Activated CD4-positive, alpha-beta memory T cell treated with anti-CD3 and anti-CD28 coated beads, Interleukin-2, amount 10 ng/mL, durations not matched to agents 7 days and 5 days (primary cell): ENCODE measurements at places on chromosomes 5 and 9.

DNA sequence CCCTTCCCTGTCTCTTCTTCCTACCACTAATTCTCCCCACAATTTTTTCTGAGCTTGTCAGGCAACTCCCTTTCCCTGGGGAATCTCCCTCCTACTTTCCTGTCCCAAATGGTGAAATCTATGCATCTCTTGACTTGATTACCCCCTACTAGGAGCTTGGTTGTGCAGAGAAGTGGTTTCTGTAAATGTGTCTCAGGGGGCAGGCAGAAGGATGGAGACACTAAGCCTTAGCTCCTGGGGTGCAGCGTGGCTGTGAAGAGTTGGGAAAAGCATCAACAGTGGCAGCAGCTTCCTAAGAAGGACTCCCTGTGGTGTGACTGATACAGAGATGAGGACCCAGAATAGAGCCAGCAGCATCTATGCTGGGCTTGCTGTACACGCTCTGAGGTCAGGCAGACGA is 62.3 kb downstream of the NRG2 start:
- peaks cover 34% of the 10 kb centered on the region for H3K27me3 ChIP-seq
- DNase-seq, result no peak
- H3K4me1 ChIP-seq, result no peaks in the 10 kb centered on the region
- H3K36me3 ChIP-seq, result no peaks in the 10 kb centered on the region

GRCh38 chr5:126544087-126544740 is 50.8 kb downstream of the ALDH7A1 start:
- H3K4me3 ChIP-seq, result no peak overlapping the region
- peak; percentile 47 for DNase-seq
- H3K4me1 ChIP-seq, result no peaks in the 10 kb centered on the region
- peaks cover 2% of the 10 kb centered on the region for H3K27me3 ChIP-seq
- H3K36me3 ChIP-seq, result no peaks in the 10 kb centered on the region

DNA sequence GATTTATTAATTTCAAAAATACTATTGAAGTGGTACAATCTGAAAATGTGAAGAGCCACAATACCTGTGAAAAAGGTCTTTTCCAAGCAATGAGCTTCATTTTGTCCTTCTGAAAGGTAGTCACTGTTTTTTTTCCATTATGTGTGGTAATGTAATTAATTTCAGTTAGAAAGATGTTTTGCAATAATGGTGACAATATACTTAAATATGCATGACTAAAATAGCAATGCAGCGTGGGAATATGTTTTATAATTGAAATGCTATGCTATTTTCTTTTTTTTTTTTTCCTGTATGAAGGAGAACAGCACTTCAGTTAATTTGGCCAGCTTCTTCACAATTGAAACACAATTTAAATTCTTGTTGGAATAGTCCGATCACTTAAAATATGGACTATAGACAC is 41.9 kb downstream of the NPR3 start:
- no peaks in the 10 kb centered on the region for H3K36me3 ChIP-seq
- DNase-seq, result no peak
- H3K27ac ChIP-seq, result no peak overlapping the region
- H3K4me3 ChIP-seq, result no peak overlapping the region
- no peaks in the 10 kb centered on the region for H3K4me1 ChIP-seq
- no peaks in the 10 kb centered on the region for H3K27me3 ChIP-seq

DNA sequence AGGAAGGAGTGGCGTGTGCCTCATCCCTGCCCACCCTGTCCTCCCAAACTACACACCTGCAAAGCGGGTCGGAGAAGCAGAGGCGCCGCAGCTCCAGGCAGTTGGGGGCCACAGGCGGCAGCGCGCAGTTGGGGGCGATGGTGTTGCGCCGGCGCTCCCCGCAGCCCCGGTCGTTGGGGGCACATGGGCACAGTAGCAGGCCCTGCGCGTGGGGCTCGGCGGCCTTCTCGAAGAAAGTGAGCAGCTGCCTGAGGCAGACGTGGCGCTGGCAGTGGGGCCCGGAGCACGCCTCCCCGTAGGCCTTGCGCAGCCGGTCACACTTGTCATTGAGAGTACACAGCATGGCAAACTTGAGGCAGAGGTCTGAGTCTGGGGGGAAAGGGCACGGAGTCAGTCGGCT is 16.8 kb downstream of the GFRA3 start:
- no peak overlapping the region for H3K27ac ChIP-seq
- H3K36me3 ChIP-seq, result no peaks in the 10 kb centered on the region
- H3K4me3 ChIP-seq, result no peak overlapping the region
- peaks cover 7% of the 10 kb centered on the region for H3K27me3 ChIP-seq

- H3K4me3 ChIP-seq, result no peak overlapping the region
- H3K27ac ChIP-seq, result no peak overlapping the region
- no peaks in the 10 kb centered on the region for H3K36me3 ChIP-seq
- DNase-seq, result no peak
- H3K4me1 ChIP-seq, result peaks cover 2% of the 10 kb centered on the region
- H3K27me3 ChIP-seq, result no peaks in the 10 kb centered on the region
Observed at GRCh38 chr5:58545912-58546311, 37.0 kb upstream of the RAB3C start.

DNA sequence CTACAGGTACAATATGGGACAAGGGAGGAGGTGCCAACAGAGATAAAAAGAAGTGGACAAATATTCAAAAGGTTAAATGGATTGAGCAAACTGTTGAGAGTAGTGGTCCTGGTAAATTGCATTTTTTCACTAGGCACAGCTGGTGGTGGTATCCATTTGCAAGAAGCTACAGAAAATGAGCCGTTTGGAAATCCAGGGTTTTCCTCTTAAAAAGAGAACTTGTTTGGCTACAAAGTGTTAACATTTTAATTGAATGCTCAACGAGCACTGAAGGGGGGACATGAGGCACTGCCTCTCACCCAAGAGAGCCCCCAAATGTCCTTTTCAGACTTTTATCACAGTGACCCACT is 491 bp upstream of the ZCCHC9 start:
- DNase-seq, result no peak
- H3K27me3 ChIP-seq, result no peaks in the 10 kb centered on the region
- peaks cover 59% of the 10 kb centered on the region for H3K4me1 ChIP-seq
- peak overlapping the region; percentile 88 for H3K27ac ChIP-seq

DNA sequence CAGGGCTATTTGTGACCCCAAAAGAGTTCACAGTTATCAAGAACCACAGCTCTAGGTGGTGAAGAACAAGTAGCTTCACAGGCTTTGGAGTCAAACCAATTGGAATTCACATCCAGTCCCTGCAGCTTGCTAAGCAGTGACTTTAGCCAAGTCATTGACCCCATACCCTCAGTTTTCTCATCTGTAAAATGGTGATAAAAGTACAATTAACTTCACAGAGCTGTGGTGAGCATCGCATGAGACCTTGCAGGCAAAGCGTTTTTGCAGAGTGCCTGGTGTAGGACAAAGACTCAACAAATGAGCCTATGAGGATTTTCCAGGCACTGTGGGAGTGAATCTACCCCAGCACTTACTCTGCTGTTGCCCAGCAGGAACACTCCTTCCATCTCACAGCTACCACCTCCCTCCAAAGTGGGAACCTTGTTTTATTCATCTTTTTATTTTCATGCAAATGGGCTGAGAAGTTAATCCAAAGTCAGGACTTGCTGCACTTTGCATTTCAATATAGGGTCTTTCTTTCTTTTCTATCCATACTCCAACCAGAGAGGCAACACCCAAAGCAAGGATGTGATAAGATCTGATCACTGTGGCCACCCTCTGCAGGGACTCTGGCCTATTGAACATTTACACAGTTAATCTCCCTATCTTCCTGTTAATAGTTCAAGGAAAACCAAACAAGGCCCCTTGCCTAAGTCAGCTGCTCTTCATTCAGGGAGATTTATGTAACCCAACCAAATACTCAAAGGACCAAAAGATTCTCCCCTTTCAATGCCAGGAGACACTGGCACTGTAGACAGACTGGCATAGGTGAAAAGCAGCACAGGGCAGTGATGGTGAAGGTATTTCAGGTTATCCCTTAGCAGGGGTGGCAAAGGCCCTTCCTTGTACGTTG is 41.9 kb downstream of the ABCA1 start:
- DNase-seq, result no peak
- H3K36me3 ChIP-seq, result no peaks in the 10 kb centered on the region
- H3K4me3 ChIP-seq, result no peak overlapping the region
- H3K27ac ChIP-seq, result no peak overlapping the region
- no peaks in the 10 kb centered on the region for H3K27me3 ChIP-seq
- no peaks in the 10 kb centered on the region for H3K4me1 ChIP-seq

DNA sequence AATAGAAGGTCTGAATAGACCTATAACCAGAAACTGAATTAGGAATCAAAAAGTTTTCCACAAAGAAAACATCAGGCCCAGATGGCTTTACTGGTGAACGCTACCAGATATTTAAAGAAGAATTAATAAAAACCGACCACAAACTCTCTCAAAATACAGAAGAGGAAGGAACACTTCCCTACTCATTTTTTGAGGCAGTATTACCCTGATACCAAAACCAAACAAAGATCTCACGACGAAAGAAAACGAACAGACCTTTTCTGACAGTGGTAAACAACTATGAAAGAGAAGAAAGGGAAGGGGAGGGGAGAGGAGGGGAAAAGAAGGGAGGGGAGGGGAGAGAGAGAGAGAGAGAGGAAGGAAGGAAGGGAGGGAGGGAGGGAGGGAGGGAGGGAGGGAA is 13.5 kb downstream of the B4GALT1 start:
- peak overlapping the region; percentile 43 for H3K4me3 ChIP-seq
- peaks cover 77% of the 10 kb centered on the region for H3K4me1 ChIP-seq
- peak overlapping the region; percentile 68 for H3K27ac ChIP-seq

DNA sequence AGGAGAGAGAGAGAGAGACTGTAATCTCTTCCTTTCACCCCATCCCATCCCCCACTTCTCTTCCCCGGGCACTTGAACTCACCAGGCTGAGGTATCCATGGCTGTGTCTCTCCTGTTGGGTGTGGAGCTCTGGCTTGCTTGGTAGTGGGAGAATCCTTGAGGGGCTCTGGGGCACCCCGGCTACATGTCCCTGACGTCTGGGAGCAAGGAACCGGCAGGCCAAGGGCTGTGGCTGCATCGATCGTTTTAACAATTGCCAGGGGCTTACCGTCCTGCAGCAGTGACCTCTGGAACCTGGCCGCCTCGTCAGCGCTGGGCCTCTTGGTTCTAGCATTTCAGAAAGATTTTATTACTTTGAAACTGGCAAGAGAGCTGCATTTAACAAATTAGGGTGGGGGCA is 30.0 kb downstream of the FGF18 start:
- H3K36me3 ChIP-seq, result no peaks in the 10 kb centered on the region
- peaks cover 2% of the 10 kb centered on the region for H3K4me1 ChIP-seq
- H3K4me3 ChIP-seq, result no peak overlapping the region
- no peak for DNase-seq

GRCh38 chr5:54517174-54517511 is 416 bp upstream of the SNX18 start:
- peaks cover 35% of the 10 kb centered on the region for H3K36me3 ChIP-seq
- H3K27me3 ChIP-seq, result peaks cover 24% of the 10 kb centered on the region
- H3K4me3 ChIP-seq, result peak overlapping the region; percentile 72
- no peak for DNase-seq

DNA sequence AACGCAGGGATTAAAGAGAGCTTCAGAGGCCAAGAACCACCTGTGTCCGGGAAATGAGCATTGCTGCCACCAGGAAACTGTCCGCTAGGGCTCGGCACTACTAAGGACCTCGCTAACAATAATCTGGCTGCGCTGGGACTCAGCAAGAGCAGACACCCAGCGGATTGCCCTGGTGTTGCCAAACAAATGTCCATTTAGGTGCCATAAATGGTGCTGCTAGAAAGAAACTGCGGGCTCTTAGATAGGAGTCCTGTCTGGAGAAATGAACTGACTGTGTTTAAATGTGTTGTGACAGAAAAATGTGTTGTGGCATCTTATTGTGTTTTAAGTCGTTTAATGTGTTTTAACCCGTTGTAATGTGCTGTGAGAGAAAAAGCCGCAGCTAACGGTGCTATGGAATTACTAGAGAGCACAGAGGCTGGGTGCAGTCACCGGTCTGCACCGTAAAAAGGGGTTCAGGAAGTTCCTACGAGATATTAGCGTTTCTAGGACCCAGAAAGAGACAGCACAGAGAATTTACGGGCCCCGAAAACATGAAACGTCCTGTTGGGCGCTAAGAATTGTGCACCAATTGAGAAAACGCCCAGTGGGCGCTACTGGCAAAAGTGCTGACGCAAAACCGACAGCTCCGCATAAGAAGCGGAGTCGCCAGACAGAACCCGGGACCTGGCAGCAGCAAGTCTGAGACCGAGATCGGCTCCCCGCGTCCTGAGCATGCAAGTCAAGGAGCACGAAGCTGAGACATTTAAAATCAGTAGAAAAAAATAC is 90.6 kb downstream of the ANXA2R start:
- H3K27ac ChIP-seq, result peak overlapping the region; percentile 100
- DNase-seq, result peak; percentile 79
- peak overlapping the region; percentile 85 for H3K4me3 ChIP-seq
- peaks cover 40% of the 10 kb centered on the region for H3K4me1 ChIP-seq
- H3K27me3 ChIP-seq, result no peaks in the 10 kb centered on the region

- H3K4me3 ChIP-seq, result no peak overlapping the region
- H3K4me1 ChIP-seq, result peaks cover 13% of the 10 kb centered on the region
- no peak overlapping the region for H3K27ac ChIP-seq
- no peaks in the 10 kb centered on the region for H3K36me3 ChIP-seq
Observed at GRCh38 chr5:154514331-154514730, 36.3 kb upstream of the HAND1 start.

DNA sequence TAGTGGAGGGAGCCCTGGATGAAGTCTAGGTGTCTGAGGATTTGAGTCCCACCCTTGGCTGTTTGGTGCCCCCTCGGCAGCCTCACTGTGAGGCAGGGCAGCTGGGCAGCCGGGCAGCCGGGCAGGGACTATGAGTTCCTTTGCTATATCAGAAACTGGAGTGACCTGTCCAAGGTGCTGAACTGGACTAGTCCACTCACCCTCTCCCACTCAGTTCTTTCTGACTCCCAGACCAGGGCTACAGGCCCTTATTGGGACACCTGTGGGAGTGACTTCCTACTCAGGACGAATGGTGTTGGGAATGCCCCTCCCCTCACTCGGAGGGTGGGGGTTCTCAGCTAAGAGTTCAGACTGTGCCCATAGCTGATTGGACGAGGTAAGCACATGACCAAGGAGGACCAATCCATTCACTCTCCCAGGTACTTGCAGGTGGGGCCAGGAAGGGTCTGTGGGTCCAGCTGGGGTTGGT is 34.1 kb upstream of the RAPGEF1 start:
- no peak overlapping the region for H3K4me3 ChIP-seq
- H3K4me1 ChIP-seq, result no peaks in the 10 kb centered on the region
- H3K27me3 ChIP-seq, result peaks cover 18% of the 10 kb centered on the region
- H3K36me3 ChIP-seq, result no peaks in the 10 kb centered on the region
- no peak overlapping the region for H3K27ac ChIP-seq

DNA sequence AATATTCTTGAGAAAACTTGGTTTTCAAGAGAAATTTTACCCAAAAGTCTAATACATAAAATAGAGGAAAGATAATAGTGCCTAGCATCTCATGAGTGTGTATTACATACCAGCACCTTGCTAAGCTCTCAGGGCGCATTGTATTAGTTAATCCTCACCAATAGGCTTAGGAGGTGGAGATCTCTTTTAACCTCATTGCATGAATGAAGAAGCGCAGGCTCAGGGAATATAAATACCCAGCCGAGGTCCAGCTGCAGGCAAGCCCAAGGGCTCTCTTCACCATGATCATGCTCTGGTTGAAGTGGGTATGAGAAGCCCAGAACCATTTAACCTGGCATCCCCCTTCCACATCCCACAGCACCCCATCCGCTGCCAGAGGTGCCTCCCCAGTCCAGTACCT is 46.0 kb downstream of the CAMK2A start:
- no peak overlapping the region for H3K27ac ChIP-seq
- H3K27me3 ChIP-seq, result no peaks in the 10 kb centered on the region
- H3K36me3 ChIP-seq, result no peaks in the 10 kb centered on the region
- DNase-seq, result no peak
- H3K4me1 ChIP-seq, result no peaks in the 10 kb centered on the region
